Stimulated activated CD8-positive, alpha-beta memory T cell treated with anti-CD3 and anti-CD28 coated beads, Interleukin-2, amount 100 ng/mL, for 1 hour (primary cell): ENCODE measurements at places on chromosomes 11 and 22.

DNA sequence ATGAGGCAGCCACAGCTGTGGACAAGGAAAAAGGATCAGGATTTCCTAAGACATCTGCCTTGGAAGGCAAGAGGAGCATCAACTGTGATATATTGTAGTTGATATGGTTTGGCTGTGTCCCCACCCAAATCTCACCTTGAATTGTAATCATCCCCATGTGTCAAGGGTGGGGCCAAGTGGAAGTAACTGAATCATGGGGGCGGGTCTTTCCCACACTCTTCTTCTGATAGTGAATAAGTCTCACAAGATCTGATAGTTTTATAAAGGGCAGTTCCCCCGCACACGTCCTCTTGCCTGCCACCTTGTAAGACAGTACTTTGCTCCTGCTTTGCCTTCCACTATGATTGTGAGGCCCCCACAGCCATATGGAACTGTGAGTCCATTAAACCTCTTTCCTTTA, 10.2 kb downstream of the RIC8A start:
- no peak for DNase-seq

- DNase-seq = no peak
Measured at GRCh38 chr11:15258433-15259165, 143.9 kb downstream of the INSC start.

GRCh38 chr11:72599325-72600117, 74.7 kb downstream of the PDE2A start:
- no peak for DNase-seq

- no peak for DNase-seq
Measured at GRCh38 chr22:42863349-42863961, 6.4 kb upstream of the ARFGAP3 start.

DNA sequence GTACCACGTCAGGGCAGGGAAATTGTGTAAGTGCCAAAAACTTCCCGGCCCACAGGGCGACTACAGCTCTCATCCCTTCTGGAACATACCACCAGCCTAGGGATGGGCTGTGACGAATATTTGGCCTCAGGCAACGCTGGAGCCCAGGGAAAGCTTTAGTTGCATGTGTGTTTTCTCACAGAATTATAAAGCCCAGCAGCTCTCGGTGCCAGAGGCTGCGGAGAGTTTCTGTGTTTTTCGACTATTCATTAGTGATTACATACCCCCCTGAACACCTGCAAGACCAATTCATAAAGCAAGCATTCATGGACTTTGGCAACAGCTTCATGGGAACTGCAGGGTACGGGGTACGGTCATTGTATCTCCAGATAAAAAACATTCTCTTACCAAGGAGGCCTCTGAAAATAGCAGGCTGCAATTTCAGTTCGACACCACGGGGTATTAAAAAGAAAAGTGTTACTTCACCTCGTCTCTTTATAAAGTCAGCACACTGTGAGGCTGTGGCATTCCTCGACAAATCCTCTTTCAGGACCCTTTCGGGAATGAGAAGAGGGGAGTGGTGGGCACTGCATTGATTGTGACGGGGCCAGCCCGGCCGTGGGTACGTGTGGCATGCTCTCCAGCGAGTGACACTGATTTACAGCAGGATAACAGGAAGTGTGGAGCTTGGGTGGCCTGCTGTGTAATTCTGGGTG, 243.6 kb upstream of the SORL1-AS1 start:
- no peak for DNase-seq

DNA sequence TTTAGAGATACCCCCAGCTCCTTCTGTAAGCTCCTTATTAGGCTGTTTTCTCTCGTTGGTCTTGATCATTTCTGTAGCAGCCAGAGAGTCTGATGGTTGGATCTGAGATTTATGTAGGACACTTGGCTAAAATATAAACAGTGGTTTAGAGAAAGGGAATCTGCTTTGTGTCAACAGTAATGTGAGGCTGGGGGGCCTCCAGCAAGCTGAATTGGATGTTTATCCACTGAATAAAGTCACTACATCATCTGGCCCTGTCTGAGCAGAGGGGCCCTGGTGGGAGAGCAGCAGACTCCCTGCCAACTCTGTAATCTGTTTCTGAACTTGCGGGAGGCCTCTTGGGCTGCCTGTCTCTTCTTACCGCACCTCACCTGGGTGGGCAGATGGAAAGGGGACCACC, 328.5 kb upstream of the PLET1 start:
- DNase-seq = no peak

DNA sequence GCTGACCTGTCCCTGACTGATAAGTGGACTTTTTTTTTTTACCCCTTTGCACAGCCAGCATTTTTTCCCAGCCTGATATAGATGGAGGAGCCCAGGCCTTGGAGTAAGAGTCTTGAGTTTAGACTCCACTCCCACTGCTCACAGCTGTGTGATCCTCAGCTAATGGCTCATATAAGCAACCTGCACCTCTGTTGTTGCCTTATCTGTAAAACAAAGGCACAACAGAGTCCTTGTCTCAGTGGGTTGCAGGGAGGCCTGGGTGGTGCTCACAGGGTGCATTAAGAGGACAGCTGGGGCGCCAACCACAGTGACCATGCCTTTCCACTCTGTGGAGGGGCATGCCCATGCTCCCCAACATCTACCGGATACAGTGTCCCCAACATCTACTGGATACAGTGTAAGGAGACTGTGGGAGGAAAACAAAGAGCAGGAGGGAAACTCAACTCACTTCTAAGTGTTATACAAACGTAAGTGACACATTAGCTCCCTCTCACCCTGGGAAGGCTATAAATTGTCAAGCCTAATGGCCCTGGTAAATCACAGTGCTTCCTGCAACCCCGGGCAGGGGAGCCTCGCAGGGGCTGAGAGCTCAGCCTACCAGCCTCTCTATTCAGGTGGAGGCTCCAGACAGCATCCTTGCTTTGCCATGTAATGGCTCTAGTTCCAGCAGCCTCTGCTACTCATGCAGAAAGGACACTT, 109.5 kb downstream of the TENM4 start:
- DNase-seq = no peak

GRCh38 chr22:22348127-22348814, 103.7 kb downstream of the VPREB1 start:
- DNase-seq = no peak

DNA sequence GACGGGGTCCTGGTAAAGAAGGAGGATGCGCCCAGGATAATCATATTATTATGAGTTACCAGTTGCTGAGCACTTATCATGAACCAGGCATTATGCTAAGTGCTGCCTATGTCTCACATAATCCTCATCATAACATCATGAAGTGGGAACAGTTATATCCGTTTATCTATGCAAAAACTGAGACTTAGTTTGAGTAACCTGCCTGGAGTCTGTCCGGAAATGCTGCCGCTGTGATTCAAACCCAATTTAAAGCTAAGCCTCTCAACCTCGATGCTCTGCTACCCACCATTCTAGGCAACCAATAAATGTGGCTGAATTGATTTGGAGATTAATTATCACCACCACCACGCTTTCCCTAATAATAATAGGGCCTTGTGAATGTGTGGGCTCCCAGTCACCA, 111.5 kb upstream of the CLMP start:
- DNase-seq = no peak

DNA sequence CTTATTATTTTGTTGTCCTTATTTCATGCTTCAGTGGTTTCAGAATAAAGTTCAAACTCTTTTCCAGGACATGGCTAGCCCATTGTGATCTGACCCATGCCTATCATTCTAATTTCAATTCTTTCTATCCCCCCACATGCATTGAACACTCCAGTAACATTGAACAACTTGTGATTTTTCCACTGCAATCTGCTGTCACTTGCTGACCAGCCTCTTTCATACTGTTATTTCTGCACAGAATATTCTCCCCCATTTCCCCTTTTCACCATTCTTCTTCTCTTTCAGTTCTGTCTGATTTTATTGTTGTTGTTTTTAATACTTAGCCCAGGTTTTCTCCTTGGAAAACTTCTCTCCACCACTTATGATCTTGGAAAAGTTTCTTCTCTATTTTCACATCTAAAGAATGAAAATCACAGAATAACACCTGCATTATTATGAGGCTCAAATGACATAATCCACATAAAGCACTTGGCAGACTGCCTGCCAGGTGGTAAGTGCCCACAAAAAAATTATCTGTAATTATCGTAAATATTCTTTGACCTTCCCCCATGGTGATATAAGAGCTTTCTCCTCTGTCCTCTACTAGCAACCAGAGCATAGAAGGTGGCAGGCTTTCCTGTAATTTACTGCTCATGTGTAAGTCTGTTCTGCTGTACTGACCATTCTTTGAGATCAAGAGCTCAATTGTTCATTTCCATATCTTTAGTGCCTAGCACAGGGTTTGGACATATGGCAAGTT, 51.9 kb upstream of the EED start:
- DNase-seq = no peak

- no peak for DNase-seq
Measured at GRCh38 chr22:28348613-28349609, 330.7 kb downstream of the TTC28 start.

GRCh38 chr11:844693-845644, 2.3 kb downstream of the TSPAN4 start:
- DNase-seq = no peak

DNA sequence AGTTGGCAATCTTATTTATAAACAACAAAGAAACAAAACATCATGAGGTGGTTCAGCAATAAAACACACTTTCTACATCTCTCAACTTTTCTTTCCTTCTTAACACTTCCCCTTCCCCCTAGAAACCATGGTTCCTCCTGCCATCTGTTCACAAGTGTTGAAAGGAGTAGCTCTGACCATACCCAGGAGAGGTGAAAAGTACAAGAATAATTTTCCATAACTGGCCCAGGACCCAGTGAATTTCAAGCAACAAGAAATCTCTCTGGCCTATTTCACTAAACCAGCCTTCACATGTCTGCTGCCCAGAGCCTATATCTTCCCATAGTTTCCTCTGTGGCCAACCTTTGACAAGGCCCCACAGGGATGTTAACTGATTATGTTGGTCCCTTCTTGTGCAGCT, 98.2 kb upstream of the CEP126 start:
- DNase-seq = no peak

GRCh38 chr11:9755561-9756185, 91.8 kb downstream of the SWAP70 start:
- no peak for DNase-seq

- no peak for DNase-seq
Measured at GRCh38 chr11:67364783-67365722, 8.3 kb downstream of the CLCF1 start.

GRCh38 chr22:30325065-30325720, 1.5 kb downstream of the TBC1D10A start:
- DNase-seq = no peak

- peak; percentile 10 for DNase-seq
Measured at GRCh38 chr22:35540595-35541253, at the start of gene RASD2. TSS of gene RASD2 (plus strand) at chr22:35540831. CDS start at chr22:35546810, 5,979 bp downstream.

- no peak for DNase-seq
Measured at GRCh38 chr11:118917481-118918127, 8.1 kb downstream of the BCL9L start.

- DNase-seq = no peak
Measured at GRCh38 chr11:14386895-14387480, 28.0 kb upstream of the RRAS2 start.

DNA sequence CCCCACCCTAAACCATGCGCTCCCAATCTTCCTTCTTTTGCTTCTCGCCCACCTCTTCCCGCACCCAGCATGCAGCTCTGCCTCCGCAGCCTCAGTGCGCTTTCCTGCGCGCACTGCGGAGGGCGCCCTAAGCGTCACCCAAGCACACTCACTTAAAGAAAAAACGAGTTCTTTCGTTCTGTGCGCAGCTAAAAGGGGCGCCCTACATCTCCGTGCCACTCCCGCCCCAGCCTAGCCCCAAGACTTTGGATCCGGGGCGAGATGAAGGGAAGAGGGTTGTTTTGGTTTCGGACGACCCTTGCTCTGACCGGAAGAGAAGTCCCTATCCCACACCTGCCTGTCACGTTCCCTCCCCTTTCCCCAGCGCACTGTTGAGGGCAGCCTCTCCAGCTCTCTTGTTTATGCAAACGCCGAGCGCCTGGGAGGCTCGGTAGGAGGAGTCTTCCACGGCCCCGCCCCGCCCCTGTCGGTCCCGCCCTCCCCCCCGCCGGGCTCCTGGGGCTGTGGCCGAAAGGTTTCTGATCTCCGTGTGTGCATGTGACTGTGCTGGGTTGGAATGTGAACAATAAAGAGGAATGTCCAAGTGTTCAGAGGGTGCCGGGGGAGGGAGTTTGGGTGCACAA, 5.3 kb downstream of the VSIG2 start:
- peak; percentile 66 for DNase-seq

DNA sequence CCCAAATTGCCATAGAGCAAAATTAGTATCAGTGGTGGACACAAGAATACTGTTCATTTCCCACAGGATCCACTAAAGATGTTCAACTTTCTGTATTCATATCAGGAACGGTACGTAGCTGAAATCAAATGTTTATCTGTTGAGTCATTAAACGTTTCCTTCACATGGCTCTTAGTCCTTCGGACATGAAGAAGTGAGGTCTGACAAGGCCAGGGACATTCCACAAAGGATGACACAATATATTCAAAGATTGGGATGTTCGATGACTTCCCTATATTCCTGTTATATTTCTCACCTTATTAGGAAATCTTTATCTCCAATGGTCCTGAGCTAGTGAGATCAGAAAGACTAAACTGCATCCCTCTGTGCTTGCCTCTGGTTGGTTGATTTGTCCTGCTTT, 129.0 kb downstream of the ETS1 start:
- DNase-seq = no peak

DNA sequence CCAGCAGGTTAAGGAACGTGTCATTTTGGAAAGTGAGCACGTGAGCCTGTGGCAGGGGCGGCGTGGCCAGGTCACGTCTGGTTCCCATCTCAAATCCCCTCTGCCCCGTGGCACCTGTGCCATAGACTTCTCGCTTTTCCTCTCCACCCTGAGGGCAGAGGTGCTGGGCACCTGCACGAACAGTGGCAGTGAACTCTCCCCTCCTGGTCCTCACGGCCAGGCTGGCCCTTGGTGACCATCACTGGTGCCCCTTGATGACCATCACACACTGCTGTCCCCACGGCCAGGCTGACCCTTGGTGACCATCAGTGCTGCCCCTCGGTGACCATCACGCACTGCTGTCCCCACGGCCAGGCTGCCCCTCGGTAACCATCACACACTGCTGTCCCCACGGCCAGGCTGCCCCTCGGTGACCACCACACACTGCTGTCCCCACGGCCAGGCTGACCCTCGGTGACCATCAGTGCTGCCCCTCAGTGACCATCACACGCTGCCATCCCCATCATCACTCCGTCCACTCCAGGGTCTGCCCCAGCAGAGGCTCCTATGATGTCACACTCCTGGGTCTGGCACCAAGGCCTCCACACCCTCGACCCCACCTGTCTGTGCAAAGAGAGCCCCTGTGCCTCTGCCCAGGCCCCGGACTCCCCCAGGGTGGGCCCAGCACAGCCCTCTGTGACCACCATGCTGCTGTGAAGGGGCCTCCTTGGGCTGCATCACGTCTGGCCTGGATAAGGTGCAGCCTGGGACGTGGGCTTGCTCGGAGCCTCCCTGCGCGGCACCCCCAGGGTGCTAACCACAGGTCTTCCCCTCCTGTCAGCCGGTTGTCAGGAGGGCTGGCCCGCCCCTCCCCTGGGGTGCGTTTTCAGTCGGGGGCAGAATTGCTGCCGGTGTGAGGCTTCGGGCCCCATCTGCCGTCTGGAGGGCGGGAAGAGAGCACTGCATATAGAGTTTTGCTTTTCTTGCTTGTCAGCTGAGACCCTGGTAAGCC, 738.6 kb downstream of the BRD1 start:
- no peak for DNase-seq
